Brain microvascular endothelial cell (primary cell): ENCODE measurements at places on chromosomes 5 and 9.

GRCh38 chr9:126401107-126401506 lies 74.5 kb downstream of the MVB12B start:
- DNase-seq: no peak

GRCh38 chr5:16585041-16585667 lies 31.6 kb downstream of the RETREG1 start:
- DNase-seq: no peak

DNA sequence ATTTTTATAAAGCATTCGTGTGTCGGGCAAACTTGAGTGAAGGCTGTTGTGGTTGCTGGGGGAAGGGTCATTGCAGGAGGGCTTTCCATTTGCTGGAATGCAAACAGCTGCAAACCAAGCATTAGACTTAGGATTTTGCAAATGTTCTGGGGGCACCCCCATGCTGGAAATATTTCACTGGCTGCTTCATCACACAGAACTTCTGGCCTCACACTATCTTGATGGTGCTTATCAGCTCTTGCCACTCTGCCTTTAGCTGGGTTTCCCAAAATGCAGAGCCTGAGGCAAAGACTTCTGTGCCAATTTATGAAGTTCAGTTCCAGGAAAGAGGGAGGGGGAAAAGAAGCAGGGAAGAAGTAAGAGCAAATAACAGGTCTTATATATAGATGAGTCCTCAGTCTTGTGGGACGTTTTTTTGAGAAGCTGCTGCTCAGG lies 8.6 kb upstream of the COL15A1 start:
- no peak for DNase-seq

DNA sequence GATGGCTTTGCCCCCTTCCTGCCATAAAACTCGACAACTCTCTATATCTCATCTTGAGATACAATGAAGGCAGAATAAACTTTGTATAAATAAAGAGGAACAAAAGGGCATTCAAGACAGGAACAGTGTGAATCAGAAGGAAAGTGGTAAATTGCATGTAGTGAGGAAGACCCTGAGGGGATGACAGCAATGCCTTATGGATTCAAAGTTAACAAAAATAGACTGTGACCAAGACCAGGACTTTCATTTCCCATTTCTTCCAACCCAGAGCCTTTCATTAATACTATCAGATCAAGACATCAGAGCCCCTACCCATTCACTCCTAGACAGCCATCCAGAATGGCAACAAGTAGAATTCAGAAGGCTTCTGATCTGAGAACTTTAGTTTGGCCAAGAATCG lies 46.4 kb upstream of the ZNF462 start:
- no peak for DNase-seq

GRCh38 chr9:137180491-137180890 lies 7.9 kb downstream of the ANAPC2 start:
- DNase-seq: no peak
